ENCODE measurements at places on chromosomes 3 and 15.

GRCh38 chr3:157606011-157606851 lies 103.0 kb upstream of the VEPH1 start:
- DNase-seq: peak; percentile 33

DNA sequence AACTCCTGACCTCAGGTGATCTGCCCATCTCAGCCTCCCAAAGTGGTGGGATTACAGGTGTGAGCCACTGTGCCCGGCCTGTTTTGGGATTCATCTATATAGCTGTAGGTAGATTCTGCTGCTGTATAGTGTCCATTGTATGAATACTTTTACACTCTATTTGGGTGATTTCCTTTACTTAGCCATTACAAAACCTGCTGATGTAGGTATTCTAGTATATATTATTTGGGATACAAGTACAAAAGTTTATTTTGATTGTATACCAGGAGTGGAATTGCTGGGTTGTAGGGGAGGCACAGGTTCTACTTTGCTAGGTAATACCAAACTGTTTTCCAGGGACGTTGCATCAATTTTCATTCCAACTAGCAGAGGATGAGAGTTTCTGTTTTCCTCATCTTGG lies 9.5 kb upstream of the OXSR1 start:
- DNase-seq: no peak

- DNase-seq: no peak
These were observed 10.7 kb downstream of the DET1 start for GRCh38 chr15:88535607-88536313.

GRCh38 chr15:67608638-67608959 lies 66.1 kb downstream of the MAP2K5 start:
- DNase-seq: no peak

GRCh38 chr3:133994166-133994890 lies 35.4 kb downstream of the SLCO2A1 start:
- no peak for DNase-seq

- DNase-seq: no peak
These were observed 128.0 kb downstream of the LRIG1 start for GRCh38 chr3:66372681-66373350.

GRCh38 chr15:75153565-75154276 lies 48.0 kb upstream of the C15orf39 start:
- no peak for DNase-seq

- DNase-seq: no peak
These were observed 245.3 kb downstream of the FEZF2 start for GRCh38 chr3:62128051-62128450.

GRCh38 chr3:32992310-32992686 lies 40.9 kb downstream of the CCR4 start:
- DNase-seq: no peak

DNA sequence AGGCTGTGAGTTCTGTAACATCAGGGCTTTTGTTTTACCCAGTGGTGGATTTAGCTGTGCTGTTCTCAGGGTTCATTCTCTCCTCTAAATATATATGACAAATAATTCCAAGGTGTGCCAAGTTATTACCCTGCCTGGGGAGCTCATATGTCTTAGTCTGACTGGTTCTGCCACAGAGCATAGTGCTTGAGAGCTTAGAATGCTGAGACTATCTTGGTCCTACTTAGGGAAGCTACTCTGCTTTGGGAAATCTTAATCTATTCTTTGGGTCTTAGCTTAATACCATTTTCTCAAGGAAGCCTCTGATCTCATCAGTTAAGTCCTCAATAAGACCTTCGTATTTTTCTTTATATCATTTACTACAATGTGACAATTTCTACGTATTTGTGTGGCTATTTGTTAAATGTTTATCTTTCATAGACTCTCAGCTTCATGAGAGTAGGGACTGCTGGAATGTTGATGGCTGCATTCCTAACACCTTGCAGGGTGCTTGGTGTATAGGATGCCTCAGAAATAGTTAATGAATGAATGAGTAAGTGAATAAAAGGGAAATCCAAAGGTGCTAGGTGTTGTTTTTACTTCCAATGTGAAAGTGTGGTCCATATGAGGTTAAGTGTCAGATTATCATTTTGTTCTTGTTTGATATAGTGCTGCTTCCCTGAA lies 1.8 kb downstream of the OTOL1 start:
- no peak for DNase-seq

DNA sequence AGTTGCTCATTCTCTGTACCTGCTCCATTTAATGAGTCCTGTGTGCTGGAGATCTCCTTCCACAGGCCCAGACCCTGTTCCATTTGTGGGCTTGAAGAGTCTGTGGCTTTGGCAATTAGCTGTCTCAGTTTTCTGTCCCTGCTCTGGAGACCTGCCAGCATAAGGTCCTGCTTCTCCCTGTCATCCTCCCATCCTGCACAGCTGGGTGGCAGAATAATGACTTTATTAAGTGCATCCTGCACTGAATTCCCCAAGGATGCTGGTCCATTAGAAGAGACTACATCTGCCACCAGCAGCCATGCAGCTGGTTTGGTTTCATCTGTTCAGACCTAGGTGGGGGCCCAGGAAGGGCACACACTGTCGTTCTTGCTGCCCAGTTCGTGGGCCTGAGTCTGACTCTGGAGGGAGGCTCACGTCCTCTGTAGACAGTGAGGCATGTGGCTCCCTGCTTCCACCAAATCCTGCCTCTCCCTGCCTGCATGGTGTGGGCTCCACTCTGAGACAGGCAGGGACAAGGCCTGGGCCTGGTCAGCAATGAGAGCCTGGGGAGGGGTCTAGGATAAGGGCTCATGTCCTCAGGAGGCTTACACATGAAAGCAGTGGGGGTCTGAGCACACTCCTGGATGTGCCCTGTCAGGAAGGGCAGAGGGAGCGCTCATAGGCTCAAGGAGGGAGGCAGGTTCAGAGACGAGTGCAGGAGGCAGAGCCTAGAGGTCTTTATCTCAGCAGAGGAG lies 78.4 kb upstream of the PRR23E start:
- no peak for DNase-seq

All from stimulated activated CD8-positive, alpha-beta memory T cell treated with anti-CD3 and anti-CD28 coated beads, Interleukin-4, amount 100 ng/mL, for 4 hours (primary cell).